ENCODE measurements at places on chromosomes 5 and 9.

GRCh38 chr9:81687521-81688261 lies 1.7 kb downstream of the TLE1 start:
- no peak for DNase-seq

DNA sequence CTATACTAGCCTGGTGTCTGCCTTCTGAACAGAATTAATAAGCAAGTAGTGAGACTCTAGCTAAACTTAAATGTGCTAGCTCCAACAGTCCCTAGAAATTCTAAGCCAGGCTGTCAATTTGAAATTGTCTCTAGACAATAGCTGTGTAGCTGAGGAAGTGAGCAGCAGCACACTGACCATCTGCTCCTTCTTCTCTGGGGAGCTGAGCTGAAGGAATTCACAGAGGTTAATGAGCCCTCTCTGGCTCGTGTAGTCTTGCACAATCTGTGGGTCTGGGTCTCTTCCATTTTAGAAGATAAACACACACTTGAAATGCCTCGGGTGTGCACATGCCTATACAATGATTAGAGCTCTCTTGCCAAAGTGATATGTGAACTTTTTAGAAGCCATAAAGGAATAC lies 63.5 kb upstream of the BARX1 start:
- DNase-seq: no peak

DNA sequence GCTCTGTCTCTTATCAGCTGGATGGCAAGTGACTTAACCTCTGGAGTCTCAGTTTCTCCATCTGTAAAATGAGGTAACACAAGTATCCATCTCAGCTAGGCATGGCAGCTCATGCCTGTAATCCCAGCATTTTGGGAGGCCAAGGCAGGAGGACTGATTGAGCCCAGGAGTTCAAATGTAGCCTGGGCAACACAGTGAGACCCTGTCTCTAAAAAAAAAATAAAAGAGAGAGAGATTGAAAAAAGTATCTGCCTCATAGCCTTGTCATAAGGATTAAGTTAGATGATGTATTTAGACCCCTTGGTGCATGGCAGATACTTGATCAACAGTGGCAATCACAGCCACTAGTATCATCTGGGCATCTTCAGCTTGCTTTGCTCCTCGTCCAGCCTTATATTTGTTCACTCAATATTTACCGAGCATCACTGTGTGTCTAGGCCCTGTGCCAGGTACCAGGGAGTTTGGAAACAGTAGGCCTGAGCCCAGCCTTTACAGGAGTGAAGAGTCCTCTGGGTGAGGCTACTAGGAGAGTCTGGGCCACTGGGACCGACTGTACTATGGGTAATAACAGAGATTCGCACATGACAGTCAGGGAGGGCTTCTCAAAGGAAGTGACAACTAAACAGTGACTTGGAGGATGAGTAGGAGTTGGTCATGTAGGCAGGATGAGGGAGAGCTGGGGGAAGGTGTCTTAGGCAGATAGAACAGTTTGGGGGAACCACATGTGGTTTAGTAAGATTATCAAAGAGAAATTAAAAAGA lies 34.2 kb downstream of the CORO2A start:
- DNase-seq: no peak

DNA sequence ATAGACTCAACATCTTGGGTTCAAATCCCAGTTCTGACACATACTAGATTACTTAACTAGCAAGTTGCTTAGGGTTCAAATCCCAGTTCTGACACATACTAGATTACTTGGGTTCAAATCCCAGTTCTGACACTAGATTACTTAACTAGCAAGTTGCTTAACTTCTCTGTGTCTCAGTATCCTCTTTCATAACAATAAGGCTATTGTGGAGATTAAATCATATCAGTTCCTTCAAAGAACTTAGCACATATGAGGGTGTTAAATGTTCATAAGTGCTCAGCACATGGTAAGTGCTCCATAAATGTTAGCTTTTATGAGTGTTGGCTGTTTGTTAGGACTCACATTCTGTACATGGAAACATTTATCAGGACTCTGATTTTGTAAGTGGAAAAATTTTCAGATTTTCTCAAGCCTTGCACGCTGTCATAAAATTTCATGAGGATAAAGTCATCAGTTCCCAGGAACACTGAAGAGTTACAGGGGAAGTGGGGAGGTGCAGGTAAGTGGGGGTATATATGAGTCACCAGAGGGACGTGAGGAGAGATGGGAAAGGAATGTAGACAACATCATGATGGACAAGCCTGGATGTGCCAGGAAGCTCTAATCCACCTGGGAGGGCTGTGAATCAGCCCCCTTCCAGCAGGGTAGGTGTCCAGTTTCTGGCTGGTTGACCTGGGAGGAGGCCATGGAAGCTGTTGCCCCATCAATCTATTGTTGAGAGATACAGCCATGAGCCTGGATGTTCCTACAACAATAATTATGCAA lies 532.2 kb upstream of the WWC1 start:
- DNase-seq: no peak

DNA sequence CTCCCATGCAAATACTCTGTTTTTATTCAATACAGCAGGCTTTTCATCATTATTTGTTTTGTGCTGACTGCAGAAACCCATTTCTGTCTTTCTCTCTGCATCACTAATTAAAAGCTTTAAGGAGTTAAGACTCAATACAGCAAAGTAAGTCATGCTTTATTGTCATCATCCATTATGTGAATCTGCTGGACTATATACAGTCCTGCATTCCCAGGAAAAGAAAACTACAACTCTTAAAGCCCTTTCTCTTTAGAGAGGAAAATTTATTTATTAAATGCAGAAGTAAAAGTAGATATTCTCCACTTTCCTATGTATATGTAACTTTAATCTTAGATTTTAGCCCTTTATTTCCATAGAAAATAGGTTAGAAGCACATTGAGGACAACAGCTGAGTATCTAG lies 706.6 kb upstream of the RGMB start:
- DNase-seq: no peak

- no peak for DNase-seq
These were observed 11.9 kb upstream of the PLCXD3 start for GRCh38 chr5:41522193-41522786.

- DNase-seq: no peak
These were observed 196.4 kb downstream of the EFNA5 start for GRCh38 chr5:107474361-107474715.

GRCh38 chr9:134796882-134797281 lies 83.7 kb upstream of the FCN2 start:
- DNase-seq: no peak

DNA sequence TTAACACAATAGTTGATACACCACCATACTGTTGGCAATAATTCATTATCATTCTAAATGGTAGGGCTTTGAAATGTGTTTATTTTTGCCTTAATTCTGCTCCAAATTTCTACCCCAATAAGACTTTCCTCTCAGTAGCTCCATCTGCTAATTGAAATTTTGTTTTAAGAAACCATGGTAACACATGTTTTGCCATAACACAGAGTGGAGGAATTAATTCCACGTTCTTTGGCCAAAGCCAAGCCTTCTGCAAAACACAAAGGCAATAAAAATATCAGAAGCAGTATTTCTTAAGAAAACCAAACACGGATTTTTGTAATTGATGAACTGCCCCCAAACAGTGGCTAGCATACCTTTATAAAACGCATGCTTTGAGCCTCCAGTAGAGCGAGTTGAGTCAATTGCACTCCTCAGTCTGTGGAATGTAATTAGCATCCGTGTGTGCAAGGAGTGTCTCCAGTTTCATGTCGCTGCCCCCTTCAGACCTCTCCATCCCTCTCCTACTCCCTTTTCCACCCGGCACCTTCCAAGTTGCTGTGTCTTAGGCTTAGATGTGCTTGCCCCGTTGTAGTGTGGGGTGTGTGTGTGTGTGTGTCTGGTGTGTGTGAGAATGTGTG lies 58.2 kb upstream of the CKS2 start:
- no peak for DNase-seq

DNA sequence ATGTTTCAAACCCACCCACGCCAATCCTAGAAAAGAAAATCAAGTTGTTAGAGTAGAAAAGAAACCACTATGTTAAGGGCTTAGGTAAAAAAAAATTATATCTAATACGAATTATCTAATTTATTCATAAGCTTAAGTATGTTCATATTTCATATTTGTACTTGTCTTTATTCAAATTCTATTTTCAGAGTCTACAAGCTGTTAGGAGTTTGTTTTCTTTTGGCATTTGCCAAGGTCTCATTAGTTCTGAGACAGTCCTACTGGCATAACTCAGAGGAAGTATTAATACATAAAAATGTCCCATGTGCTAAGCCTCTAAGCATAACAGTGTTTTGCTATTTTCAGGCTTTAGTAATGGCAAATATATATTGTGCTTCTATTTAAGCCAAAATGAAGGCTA lies 57.6 kb downstream of the STARD4 start:
- DNase-seq: no peak

DNA sequence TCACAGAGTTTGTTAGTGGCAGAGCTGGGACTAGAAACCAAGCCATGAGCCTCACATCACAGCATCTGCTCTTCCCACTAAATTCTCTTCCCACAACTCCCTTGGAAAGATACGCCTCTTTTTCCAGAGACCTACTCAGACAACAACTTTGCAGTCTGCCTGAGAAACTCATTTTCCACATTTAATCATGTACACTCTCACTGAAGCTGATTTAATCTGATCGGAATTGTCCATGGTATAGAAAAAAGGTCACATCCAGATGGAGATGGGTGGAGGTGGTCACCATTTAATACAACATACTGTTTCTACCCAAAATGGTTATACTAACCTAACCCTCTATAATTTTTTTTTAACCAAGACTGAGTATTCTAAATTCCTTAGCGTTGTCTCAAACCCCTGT lies 366.2 kb downstream of the ENC1 start:
- no peak for DNase-seq

DNA sequence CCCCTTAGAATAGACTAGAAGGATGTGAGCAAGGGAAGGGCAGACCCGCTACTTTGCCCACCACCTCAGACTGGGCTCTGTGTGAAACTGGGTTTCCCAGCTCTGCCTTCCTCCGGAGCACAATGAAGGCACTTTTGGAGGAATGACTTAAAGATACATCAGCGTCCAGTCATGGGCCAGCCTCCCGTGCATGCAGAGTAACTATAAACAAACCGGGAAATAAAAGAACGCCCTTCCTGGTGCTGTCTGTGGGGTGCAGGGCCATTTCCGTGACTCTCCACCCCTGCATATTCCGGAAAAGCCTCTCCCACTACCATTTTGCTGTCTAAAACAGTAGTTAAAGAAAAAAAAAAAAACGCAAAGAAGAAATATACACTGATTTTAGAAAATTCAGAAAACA lies 165.9 kb upstream of the IRX4 start:
- DNase-seq: no peak

- DNase-seq: no peak
These were observed 943 bp downstream of the STING1 start for GRCh38 chr5:139481580-139482049.

DNA sequence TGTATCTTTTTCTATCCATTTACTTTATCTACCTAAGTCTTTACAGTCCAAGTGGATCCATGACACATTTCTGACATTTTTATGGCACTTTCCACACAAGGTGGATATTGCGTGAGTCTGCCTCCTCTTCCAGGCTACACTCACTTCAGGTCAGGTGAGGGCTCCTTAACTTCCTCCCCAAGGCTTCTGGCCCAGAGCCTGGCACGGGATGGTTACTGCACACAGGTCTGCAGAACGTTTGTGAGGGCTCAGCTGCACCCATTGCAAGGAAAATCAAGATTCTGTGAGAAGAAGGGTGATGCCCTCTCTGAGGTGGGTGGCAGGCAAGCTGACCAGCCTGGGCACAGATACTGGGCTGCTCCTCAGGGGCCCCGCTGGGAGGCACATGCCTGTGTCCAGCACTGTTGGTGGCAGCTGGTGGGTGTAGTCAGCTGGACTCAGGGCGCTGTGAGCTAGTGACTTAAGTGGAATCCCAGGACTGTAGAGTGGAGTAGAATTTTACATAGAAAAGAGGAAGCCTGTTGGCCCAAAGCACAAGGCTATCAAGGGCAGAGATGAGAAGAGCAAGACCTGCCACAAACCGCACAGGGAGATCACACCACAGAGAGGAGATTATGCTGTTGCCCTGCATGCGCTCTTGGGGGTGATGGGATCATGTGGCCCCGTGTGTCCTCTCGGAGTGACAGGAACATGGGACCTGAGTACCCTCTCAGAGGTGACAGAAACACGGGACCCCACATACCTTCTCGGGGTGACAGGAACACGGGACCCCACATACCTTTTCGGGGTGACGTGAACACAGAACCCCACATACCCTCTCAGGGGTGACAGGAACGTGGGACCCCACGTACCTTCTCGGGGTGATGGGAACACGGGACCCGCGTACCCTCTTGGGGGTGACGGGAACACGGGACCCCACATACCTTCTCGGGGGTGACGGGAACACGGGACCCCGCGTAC lies 21.3 kb downstream of the AHRR start:
- DNase-seq: peak; percentile 7

DNA sequence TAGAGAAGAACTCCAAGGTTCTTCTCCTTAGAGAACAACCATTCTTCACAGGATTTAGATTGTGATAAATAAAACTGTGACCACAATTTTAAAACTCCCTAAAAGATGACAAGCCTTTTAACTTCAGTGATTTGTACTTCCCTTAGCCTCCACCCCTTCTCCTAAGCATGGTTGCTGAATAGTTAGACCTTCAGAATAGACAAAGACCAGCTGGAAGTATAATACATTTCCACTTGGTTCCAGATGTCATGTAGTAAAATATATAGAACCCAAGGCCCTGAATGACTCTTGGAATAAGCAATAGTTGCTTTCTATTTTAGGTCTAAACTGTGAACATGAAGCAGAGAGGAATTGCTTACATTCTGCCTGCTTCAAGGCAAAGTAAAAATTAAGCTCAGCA lies 208.7 kb downstream of the ARRDC3 start:
- no peak for DNase-seq

DNA sequence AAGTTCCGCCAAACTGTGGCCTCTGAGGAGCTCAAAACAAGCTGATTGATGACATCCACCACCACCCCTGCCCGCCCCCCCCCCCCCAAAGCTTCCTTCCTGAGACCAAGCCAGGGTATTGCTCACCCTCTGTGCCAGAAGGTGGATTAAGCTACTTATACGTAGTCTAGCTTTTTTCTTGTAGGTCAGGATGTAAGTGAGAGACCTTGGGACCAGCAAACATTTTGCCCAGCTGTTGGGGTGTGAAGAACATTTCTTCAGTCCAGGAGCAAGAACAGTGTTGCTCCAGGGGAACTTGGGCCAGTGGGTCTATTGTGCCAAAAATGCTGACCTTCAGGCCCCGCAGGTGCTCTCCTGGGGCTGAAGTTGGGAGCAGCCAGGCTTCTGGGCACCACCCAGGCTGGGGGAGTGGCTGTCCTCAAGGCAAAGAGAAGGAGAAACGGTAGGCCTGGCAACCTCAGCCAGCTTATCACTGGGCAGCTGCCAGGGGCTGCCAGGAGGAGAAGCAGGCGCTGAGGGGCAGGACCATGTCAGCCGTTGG lies 18.0 kb downstream of the NEURL1B start:
- no peak for DNase-seq

- DNase-seq: no peak
These were observed 52.8 kb upstream of the SLC44A1 start for GRCh38 chr9:105191508-105192121.

DNA sequence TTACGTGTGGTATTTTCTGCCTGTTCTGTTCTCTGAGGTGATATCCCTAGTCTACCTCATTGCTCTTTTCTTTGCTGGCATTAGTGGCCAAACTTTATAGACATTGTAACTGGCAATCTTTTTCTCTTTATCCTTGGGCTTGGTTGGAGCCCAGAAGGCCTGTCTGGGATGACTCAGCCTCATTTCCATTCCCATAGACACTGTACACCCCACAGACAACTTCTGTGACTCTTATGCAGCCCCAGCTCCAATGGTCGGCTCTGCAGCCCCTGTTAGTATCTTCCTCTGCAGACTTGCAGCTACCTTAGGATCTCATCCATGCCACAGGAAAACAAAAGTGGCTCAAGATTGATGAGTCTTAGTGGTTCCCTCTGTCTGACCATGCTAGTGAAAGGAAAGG lies 79.8 kb downstream of the CFAP95 start:
- DNase-seq: no peak

All from HEK293T (cell line).